ENCODE measurements at places on chromosomes 3 and 15. TPM values are rescaled to one million over a fixed set of nuclear protein-coding genes. Genes with fewer than 3 reads are reported as not detected.

Gene PLXND1
- polyA plus RNA-seq: 51.2 TPM

Gene KLHL18
- 11.2 TPM for polyA plus RNA-seq

DNA sequence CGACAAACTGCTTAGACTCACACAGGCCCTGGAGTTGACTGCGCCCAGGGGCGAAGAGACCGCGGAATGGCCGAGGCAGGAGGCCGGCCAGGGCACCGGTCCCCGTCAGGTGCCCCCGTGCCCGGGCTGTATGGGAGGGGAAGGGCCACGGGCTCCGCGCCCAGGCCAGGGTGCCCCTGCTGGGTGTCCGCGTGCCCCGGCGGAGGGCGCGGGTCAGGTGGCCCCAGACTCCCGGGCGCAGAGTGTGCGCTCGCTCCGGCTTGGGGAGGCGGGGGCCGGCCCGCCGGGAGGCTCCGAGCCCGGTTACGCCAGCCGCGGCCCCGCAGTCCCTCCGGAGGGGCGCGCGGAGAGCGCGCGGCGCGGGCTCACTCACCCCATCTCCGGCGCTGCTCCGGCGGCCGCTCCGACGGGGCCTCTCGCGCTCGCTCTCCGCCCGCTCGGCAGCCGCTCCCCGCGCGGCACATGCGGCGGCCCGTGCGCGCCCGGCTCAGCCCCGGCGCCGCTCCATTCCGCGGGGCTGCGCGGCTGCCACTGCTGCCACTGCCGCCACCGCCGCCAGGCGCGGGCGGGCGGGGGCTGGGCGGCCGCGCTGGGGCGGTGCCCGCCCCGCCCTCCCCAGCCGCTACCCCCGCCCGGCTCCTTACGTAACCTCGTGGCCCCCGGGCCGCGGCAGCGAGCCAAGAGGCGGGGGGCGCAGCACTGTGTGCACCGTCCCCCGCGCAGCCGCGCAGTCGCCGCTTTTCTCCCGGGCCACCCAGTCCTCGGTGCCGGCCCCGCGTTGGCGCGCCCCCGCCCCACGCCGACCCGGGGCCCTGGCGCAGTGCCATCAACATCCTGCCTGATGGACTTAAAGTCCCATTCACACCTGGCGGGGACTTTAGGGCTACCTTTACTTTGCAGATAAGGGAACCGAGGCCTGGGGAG lies at the start of gene HOMER2:
Gene HOMER2 (minus strand): TSS at position 563 of the 924 bp plus-strand sequence. CDS start 185 bp downstream, at position 378.
- H3K4me3 ChIP-seq: peak within 1 kb of the TSS; percentile 9
- H3K27me3 ChIP-seq: peaks cover 28% of the 10 kb centered on the region
- H3K4me1 ChIP-seq: no peaks in the 10 kb centered on the region
- H3K36me3 ChIP-seq: no peaks in the 10 kb centered on the region
- H3K27ac ChIP-seq: no peak within 1 kb of the TSS

GRCh38 chr3:194184265-194184751 lies 48.4 kb downstream of the HES1 start:
- no peak overlapping the region for H3K27ac ChIP-seq
- no peaks in the 10 kb centered on the region for H3K27me3 ChIP-seq
- DNase-seq: no peak
- H3K36me3 ChIP-seq: no peaks in the 10 kb centered on the region

DNA sequence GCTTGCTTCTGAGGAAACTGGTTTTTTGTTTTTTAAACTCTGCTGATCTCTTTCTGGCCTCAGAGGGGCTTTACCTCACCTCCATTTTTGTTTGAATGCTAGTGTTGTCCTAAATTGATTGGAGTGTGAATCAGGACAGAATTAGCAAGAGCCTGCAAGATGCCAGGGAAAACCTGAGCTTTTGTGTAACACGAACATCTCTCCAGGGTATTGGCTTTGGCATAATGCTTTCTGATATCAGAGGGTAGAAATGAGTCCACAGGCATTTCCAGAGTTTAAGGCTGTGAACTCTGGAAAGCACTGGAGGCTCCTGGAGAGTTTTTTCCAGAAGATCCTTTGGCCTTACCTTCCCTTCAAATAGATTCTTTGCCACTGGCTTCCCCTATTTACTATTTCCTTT lies 87.1 kb downstream of the WDR76 start:
- H3K4me3 ChIP-seq: no peak overlapping the region
- no peaks in the 10 kb centered on the region for H3K27me3 ChIP-seq
- H3K27ac ChIP-seq: no peak overlapping the region
- no peaks in the 10 kb centered on the region for H3K36me3 ChIP-seq
- no peaks in the 10 kb centered on the region for H3K4me1 ChIP-seq
- DNase-seq: no peak

Gene CHD2
- 75.7 TPM for polyA plus RNA-seq

GRCh38 chr3:188558343-188559071 lies 404.6 kb downstream of the LPP start:
- H3K4me1 ChIP-seq: no peaks in the 10 kb centered on the region
- H3K36me3 ChIP-seq: no peaks in the 10 kb centered on the region
- no peak for DNase-seq
- H3K27ac ChIP-seq: no peak overlapping the region

DNA sequence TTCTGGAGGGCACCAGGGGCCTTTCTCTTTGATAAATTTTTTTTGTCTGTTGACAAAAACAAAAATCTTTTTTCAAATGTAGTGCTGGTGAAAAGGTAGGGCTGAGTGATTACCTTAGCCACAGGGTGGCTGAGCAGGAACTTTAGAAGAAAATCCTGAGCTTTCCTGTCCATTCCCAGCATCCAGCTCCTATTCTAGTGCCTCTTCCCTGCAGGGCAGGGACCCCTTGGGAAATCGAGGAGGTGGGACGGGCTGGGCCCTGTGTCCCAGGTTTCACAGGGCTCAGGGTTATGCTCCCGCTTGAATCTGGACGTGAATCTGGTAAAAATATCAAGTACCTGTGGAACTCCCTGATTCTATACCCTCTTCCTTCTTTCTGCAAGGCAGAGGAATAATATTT lies 31.7 kb downstream of the EDEM1 start:
- no peak overlapping the region for H3K27ac ChIP-seq
- no peaks in the 10 kb centered on the region for H3K27me3 ChIP-seq
- H3K4me3 ChIP-seq: no peak overlapping the region
- peaks cover 20% of the 10 kb centered on the region for H3K4me1 ChIP-seq

Gene GPR176
- polyA plus RNA-seq: 9.4 TPM

DNA sequence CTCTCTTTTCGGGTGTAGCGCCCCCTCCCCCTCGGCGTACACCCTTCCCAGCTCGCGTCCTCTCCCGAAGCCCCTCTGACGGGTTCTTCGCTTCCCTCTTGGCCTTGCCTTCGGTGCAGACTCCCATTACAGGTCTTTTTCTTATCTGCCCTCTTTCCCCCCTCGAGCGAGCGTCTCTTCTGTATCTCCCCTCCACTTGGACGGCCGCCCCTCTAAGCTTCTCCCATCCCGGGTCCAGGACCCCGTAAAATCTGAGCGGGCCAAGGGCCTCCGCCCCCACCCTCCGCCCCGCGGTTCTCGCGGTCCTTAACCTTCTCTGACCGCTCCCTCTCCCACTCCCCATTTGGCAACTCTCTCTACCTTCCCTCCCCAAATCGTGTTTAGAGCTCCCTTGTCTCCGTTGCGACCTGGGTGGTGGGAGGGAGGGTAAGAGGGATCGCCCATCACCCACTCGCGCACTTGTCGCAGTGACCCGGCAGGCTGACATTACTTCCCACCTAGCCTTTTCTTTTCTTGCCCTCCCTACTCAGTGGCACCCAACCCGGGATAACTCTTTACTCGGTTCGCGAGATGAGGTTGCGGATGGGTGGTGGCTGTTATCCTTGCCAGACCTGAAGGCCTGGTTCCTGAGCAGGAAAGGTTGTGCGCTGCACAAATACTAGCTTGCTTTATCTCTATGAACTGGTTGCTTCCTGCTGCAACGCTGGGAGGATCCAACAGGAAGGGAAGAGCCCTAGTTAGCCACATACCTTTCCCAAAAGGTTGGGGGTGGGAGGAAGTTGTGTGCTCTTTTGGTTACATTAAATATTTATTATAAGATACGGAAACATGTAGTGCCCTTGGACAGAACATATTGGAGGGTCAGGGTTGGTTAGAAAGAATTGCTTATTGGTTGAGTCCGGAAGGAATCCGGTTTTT lies 922 bp downstream of the RAB11A start:
- H3K36me3 ChIP-seq: peaks cover 8% of the 10 kb centered on the region
- H3K4me3 ChIP-seq: peak overlapping the region; percentile 97
- peak overlapping the region; percentile 99 for H3K27ac ChIP-seq

DNA sequence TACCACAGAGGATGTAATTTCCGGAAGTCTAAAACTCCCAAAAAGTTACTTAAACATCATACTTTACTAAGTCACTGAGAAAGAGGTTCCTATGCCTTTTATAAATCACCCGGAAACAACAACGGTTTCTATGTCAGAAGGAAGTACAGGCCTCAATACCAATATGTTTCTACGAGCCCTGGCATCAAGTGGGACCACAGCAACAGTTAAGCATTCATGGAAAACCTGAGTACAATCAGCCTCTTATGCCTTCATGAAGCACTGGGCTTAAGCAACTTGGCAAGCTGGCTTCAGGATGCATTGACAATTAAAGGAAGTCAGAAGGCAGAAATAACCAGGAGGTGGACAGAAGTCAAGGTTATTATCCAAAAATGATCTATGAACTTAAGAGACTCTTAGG lies 19.1 kb upstream of the B3GNT5 start:
- H3K36me3 ChIP-seq: no peaks in the 10 kb centered on the region
- H3K27ac ChIP-seq: no peak overlapping the region
- no peak for DNase-seq
- no peak overlapping the region for H3K4me3 ChIP-seq
- no peaks in the 10 kb centered on the region for H3K4me1 ChIP-seq
- H3K27me3 ChIP-seq: no peaks in the 10 kb centered on the region

GRCh38 chr15:79099692-79100091 lies 9.1 kb upstream of the RASGRF1 start:
- peaks cover 31% of the 10 kb centered on the region for H3K27me3 ChIP-seq
- H3K36me3 ChIP-seq: no peaks in the 10 kb centered on the region
- H3K27ac ChIP-seq: no peak overlapping the region
- H3K4me3 ChIP-seq: no peak overlapping the region

Gene HESX1
- 1.5 TPM for polyA plus RNA-seq

- H3K4me1 ChIP-seq: no peaks in the 10 kb centered on the region
- no peak overlapping the region for H3K4me3 ChIP-seq
- no peak overlapping the region for H3K27ac ChIP-seq
- no peaks in the 10 kb centered on the region for H3K36me3 ChIP-seq
Observed at GRCh38 chr3:180420804-180421203, 181.2 kb upstream of the TTC14 start.

Gene ITGB5
- polyA plus RNA-seq: 60.9 TPM

- no peaks in the 10 kb centered on the region for H3K4me1 ChIP-seq
- H3K36me3 ChIP-seq: no peaks in the 10 kb centered on the region
- peaks cover 3% of the 10 kb centered on the region for H3K27me3 ChIP-seq
- H3K27ac ChIP-seq: no peak overlapping the region
- no peak for DNase-seq
Observed at GRCh38 chr3:140035871-140036270, 100.9 kb downstream of the CLSTN2 start.

Gene GPR62
- 0.18 TPM for polyA plus RNA-seq

GRCh38 chr15:39830166-39830565 lies 47.5 kb upstream of the FSIP1 start:
- peaks cover 16% of the 10 kb centered on the region for H3K27me3 ChIP-seq
- H3K36me3 ChIP-seq: no peaks in the 10 kb centered on the region
- no peak overlapping the region for H3K27ac ChIP-seq
- H3K4me3 ChIP-seq: no peak overlapping the region

Gene DNAH12
- 0.51 TPM for polyA plus RNA-seq

Gene ALDH1A2
- 13.7 TPM for polyA plus RNA-seq

DNA sequence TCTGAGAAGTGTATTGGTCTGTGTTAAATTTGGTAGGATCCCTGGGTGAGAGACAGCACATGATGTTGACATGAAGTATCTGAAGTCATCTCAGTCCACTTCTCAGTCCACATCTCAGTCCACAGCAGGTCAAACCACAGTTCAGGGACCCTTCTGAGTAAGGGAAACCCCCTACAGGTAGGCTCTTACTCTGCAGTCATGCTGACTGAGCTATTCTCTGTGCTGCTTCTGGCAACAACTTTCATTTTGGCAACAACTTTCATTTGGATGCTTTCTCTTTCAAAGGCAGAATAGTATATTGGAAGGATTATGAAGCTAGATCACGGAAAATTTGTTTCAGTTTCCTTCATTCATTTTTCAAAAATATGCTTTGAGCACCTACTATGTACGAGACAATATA lies 178.2 kb upstream of the GOLIM4 start:
- DNase-seq: no peak
- H3K36me3 ChIP-seq: no peaks in the 10 kb centered on the region
- no peaks in the 10 kb centered on the region for H3K4me1 ChIP-seq
- no peak overlapping the region for H3K4me3 ChIP-seq
- no peaks in the 10 kb centered on the region for H3K27me3 ChIP-seq

Gene MEIS2
- 19.7 TPM for polyA plus RNA-seq

DNA sequence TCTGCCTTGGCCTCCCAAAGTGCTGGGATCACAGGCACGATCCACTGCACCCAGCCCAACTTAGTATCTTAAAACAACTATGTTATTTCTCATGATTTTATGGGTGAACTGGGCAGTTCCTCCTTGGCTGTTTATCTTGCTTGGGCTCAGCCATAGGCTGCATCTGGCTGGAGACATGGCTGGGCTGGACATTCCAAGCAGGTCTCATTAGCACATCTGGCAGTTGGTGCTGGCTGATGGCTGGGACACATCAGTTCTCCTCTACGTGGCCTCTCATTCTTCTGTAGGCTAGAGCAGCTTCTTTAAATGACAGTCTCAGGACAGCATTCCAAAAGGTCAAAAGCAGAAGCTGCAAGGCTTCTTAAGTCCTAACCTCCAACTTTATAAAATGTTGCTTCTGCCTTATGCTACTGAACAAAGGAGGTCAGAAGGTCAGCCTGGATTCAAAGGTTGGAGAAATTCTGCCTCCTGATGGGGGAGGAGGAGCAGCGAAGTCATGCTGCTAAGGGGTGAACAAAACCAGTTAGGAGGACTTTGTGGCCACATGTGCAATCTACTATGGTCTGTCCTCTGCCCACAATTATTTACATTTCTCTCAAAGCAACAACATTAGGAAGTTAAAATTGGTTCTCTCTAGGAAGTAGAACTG lies 144.0 kb downstream of the AQP9 start:
- no peaks in the 10 kb centered on the region for H3K27me3 ChIP-seq
- H3K4me1 ChIP-seq: peaks cover 18% of the 10 kb centered on the region

Gene RNF13
- 56.2 TPM for polyA plus RNA-seq

Gene LXN
- 45.7 TPM for polyA plus RNA-seq

Gene GRIP2
- 1.1 TPM for polyA plus RNA-seq

DNA sequence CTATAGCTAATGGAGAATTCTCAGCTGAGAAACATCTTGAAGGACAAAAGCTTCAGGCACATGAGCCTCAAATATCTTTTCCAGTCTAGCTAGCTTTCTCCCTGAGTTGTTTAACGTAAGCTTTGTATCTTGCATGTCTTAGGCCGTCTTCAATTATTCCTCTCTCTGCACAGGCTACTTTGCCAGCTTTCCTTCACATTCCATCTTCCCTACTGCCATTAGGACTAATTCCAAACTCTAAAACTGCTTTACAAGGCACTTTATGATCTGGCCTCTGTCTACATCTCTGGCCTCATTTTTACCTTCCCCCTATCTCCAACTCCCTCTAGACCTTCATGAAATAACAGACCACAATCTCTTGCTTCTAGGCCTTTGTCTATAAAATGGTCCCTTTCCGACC lies 171.4 kb downstream of the GREM1 start:
- no peak overlapping the region for H3K27ac ChIP-seq
- no peaks in the 10 kb centered on the region for H3K36me3 ChIP-seq
- no peaks in the 10 kb centered on the region for H3K4me1 ChIP-seq
- no peak for DNase-seq

Data from large intestine (tissue), 12 donors.